Posterior vena cava (tissue), 2 donors: ENCODE measurements at places on chromosomes 7 and 10. TPM values are rescaled to one million over a fixed set of nuclear protein-coding genes. Genes with fewer than 3 reads are reported as not detected.
A peak's percentile ranks its signal among the peaks of the same experiment; 100 is the strongest.

The INA gene
- not detected for total RNA-seq

- peak; percentile 32 for DNase-seq
Measured at GRCh38 chr10:100808876-100809275, 63.5 kb downstream of the PAX2 start.

DNA sequence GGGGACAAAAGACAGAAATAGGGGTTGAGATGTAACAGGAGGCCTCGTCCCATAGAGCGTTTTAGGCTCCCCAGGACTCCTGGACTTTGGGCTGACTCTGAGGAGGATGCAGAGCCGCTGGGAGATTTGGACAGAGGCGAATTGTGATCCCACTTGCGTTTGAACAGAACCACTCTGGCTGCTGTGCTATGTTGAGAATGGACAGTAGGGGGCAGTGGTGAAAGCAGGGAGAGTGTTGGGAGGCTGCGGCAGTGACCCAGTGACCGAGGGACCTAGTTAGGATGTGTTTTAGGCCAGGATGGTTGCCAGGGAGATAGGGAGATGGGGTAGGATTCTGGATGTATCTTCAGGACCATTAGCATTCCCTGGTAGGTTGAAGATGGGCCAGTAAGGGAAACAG, 271.6 kb downstream of the CCDC3 start:
- DNase-seq = no peak

DNA sequence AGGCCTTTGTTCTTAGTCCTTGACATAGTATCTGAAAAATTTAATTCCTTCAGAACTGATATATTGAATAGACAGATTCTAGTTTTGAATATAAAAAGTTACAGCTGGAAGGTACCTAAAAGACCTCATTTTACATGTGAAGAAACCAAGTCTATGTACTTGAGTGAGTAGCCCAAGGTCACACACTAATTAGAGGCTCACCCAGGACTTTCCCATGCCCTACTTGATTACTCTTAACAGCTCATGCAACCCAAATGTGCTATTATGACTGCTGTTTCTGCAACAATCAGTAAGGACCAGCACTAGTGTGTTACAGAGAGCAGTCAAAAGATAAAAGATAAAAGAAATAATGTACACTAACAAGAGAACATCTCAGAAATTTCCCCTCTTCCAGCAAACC, 40.7 kb upstream of the BET1 start:
- DNase-seq = no peak
